ENCODE measurements at places on chromosomes 6 and 20.

DNA sequence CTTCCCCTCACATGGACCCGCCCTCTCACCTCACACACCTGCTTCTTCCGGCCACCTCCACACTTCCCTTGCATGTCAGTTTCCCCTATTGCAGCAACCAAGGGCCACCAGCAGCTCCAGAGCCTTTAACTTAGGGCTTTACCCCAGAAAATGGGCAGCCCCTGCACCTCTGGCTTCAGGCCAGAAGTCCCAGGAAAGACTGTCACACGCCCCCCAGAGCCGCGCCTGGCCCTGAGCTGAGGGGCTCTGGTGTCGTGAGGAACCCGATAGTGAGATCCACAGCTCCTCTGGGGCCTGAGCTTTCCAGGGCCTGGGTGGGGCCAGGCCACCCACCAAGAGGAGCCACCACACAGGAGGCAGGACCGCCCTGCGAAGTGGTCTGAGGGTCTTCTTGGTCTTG lies 182.4 kb downstream of the DLL1 start:
- no peak for DNase-seq

GRCh38 chr6:9208966-9209365 lies 773.6 kb upstream of the SLC35B3 start:
- DNase-seq: no peak

GRCh38 chr6:145485288-145485687 lies 250.0 kb downstream of the EPM2A start:
- DNase-seq: no peak

- no peak for DNase-seq
Observed at GRCh38 chr6:158567871-158568401, 8.0 kb downstream of the TMEM181 start.

GRCh38 chr6:128099571-128100197 lies 198.8 kb upstream of the THEMIS start:
- no peak for DNase-seq

DNA sequence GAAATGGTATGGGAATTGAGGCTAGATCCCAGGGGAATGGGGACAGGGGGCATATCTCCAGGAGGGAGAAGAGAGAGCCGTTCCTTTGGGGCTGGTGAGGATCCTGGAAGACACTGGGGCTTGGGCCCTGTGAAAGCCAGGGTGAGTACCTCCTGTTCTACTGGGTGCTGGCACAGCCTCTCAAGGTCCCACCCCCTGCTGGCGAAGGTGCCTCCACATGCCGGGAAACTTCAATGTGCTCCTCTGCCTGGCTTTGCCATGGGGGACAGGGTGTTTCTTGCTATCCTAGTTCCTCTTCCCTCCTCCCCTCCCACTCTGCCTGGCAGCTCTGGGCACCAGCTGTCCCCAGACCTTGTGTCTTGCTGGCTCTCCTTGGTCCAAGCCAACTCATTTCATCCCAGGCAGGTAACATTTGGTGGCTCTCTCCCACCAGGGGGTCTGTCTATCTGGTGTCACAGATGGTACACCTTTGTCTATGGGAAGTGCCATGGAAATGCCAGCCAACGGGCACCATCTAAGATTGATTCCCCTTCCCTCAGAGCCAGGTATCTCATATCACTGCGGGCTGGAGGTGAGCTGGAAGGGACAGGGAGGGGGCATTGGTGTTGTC lies 56.8 kb downstream of the MDGA1 start:
- no peak for DNase-seq

DNA sequence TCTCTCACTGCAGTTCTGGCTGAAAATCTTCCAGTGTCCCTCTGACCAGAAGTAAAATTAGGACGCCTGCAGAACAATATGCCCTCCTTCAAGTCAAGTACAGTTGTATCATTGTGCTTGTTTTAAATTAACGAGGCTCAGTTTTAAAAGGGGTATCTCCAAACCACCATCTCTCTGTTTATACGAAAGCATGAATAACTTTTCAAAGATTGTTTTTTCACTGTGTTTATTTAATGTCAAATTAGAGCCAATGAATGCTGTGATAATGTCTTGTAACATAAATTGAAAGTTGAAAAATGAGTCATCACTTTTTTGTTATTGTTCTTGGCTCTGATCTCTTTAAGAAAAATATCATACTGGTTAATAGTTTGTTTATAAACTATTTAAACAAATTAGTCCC lies 230.7 kb upstream of the THEMIS start:
- DNase-seq: no peak

GRCh38 chr20:5164645-5165625 lies 38.1 kb downstream of the CDS2 start:
- no peak for DNase-seq

- no peak for DNase-seq
Observed at GRCh38 chr6:37919417-37920157, 100.1 kb downstream of the ZFAND3 start.

DNA sequence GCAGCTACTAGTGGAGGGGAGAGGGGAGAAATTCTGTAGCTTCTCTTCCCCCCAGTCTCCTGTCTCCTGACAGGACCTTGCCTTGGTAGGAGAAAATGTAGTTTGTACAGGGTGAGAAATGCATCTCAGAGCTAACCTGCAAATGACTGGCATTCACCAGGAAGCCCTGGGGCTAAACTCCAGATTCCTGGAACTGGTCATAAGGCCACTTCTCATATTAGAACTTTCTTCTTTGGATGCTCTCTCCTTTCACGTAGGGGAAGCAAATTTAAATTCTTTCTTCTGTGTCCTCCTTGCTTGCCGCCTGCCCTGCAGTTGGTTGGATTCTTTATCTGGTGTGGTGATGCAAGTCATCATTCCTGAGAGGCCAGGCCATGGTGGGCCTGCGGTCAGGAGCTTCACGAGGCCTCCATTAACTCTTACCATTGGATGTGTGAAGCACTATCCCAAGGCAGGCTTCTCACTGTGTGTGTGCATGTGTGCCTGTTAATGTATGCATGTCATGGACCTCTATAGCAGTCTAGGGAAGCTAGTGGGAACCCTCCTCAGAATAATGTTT lies 182.0 kb downstream of the PHF3 start:
- DNase-seq: no peak

GRCh38 chr20:45138561-45139300 lies 14.5 kb upstream of the WFDC12 start:
- DNase-seq: no peak

DNA sequence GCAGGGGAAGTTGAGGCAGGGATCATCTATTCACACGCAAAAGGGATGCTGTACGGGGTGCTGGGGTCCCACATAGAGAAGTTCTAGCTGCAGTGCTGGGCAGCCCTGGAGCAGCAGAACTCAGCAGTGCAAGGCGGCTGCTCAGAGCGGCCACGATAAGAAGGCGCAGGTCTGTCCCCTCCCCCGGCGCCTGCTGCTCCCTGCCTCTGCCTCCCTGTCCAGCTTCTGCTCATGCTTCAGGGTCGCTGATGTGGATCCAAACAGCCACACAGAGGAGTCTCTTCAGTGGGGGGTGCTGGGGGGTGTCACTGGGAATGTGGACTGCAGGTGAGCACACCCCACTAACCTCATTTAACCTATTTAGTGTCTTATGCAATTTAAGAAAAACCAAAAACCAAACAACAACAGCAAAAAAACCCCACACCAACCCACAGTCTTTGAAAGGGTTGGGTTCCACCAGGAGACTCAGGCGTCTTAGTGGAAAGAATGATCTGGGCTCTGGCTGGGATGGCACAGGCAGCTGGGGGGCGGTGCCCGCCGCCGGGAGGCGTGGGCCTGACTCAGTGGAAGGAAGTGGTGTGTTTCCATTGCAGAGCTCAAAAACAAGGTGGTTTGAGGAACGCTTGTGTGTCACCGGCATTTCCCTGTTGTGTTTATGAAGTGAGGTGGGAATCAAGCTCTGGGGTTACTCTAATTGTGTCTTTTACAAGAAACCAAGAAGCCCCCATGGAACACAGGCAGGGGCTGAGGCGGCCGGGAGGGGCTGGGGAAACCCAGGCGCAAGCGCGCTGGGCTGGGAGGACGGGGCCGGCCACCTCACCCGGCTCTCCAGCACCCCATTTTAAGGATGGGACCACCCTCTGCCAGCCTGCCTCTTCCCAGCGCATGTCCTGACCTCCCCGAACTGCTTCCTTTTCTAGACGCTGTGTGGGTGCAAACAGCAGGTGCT lies 55.1 kb downstream of the IRF4 start:
- no peak for DNase-seq

- no peak for DNase-seq
Observed at GRCh38 chr6:139568151-139568955, 193.9 kb upstream of the CITED2 start.

- DNase-seq: no peak
Observed at GRCh38 chr6:78810146-78810545, 57.2 kb upstream of the IRAK1BP1 start.

GRCh38 chr20:61736751-61737310 lies 328.9 kb downstream of the TAF4 start:
- DNase-seq: no peak

- DNase-seq: peak; percentile 43
Observed at GRCh38 chr6:148565930-148566663, 180.7 kb upstream of the UST start.

DNA sequence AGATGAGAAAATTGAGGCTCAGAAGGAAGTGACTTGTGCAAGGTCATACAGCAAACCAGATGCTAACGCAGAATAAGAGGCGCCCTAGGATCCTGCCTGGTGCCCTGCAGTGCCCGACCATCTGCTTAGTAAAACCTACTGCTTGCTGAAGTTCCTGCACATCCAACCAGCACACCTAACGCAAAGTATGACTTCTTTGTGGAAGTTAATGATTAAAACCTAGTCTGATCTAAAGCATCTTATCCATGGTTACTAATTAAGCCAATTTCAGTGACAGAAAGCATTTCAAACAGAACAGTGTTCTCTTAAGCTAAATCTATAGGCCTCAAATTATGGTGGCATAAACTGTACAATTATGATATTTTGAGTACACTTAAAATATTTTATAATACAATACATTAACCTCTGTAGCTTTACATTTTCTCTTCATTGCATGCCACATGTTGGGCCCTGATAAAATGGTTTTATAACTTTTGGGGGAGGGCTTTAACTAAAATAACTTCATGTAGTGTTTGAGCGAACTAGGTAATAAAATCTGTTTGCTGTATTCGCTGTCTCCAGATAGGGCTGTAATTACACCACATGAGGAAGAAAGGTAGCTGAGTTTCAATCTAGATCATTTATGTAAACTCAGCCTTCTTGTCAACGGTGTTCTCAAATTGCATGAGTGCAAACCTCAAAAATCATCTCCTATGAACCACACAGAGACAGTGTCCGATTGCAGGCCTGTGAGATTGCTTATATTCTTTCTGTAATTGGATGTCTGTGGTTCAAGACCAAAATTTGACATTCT lies 37.5 kb upstream of the BEND3 start:
- no peak for DNase-seq

DNA sequence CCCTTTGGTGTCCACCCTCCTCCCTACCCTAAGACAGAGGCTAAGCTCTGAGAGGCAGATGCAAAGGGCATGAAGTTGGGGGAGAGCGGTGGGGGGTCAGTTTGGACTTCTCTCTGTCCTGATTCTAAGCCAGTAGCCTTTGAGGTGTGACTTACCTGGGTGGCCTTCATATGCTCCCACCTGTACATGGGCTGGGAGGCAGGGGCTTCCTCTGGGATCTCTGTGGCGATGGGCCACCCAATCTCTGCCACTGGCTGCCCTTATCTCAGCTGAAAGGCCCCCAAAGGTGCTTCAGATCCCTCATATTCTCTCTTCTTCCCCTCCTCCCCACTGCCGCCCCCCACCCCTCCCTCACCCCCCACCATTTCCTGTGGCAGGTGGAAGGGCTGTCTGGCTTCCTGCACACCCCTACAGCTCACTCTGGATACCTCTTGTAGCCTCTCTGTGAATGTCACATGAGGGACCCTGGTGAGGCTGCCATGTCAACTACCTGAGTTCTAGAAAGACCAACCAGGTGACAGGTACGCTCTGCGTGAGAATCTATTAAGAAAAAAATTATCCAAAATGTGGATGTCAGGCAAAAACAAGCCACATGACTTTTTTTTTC lies 34.0 kb downstream of the PNLDC1 start:
- no peak for DNase-seq

- no peak for DNase-seq
Observed at GRCh38 chr6:3280866-3281465, 22.2 kb downstream of the PSMG4 start.

- DNase-seq: no peak
Observed at GRCh38 chr20:433300-433975, 25.3 kb downstream of the RBCK1 start.

DNA sequence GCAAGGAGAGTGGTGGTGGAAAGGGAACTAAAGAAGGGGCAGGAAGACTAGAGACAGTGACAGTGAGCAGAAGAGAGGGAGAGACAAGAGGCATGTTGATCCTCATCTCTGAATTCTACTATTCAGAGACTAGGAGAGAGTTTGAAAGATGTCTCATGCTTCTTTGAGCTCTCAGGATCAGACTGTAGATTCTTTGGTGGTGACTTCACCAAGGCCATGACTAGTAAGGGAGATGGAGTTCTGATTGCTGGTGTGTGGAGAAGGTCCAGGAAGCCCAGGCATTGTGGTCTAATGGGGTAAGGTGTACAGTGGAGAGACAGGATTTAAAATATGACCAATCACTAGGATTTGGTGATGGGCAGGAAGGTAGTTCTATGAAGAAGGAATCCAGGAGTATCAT lies 713 bp downstream of the WFDC9 start:
- DNase-seq: no peak

DNA sequence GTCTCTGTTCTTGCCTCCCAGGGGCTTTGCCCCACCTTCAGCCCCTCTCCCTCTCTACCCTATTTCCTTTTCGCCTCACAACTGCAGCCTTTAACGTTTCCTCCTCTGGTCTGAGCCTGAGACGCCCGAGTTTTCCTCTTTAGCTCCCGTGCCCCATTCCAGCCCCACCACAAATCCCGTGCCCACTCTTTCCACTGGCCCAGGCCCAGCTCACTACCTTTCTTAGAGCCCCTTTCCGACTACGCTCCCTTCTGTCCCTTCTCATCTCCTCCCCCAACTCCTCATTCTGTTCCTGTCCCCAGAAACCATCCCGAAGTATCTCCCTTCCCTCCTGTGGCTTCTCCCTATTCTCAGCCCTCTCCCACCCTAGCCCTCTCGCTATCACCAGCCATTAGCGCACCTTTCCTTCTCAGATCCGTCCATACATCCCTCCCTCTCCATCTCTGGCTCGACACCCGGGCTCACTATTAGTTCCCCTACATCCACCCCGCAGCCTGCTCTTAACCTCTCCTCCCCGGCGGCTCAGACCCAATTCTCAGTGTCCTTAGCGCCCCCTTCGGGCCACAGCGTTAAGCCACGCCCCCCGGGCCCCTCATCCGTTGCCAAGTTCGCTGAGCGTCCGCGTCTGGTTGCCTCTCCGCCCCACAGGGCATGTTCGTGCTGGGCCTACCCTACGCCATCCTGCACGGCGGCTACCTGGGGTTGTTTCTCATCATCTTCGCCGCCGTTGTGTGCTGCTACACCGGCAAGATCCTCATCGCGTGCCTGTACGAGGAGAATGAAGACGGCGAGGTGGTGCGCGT lies 2.7 kb downstream of the SLC32A1 start:
- no peak for DNase-seq

GRCh38 chr6:72619883-72620696 lies 1.8 kb upstream of the KCNQ5 start:
- no peak for DNase-seq

- DNase-seq: no peak
Observed at GRCh38 chr6:5138995-5139827, 54.1 kb downstream of the PPP1R3G start.
